ENCODE measurements at places on chromosomes 6 and 20.

GRCh38 chr20:51500936-51501335 is 41.6 kb downstream of the NFATC2 start:
- no peak for DNase-seq

DNA sequence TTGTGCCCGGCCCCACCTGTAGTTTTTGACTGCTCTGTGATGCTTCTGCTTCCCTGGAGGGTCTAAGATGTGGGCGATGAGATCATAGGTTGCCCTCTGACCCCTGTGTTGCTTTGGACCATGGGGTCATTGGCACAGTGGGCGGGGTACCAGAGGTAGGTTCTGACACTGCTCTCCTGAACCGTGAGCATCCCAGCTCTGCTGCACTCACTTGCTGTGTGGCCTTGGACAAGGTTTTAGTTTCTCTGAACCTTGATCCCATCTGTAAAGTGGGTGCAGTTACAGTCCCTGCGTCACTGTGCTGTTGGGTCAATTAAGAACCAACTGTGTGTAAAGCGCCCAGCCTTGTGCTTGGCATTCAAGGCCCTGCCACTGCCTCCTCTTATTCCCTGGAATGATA is 30.9 kb downstream of the SRC start:
- DNase-seq = no peak

GRCh38 chr6:170018936-170019817 is 267.8 kb downstream of the ERMARD start:
- no peak for DNase-seq

DNA sequence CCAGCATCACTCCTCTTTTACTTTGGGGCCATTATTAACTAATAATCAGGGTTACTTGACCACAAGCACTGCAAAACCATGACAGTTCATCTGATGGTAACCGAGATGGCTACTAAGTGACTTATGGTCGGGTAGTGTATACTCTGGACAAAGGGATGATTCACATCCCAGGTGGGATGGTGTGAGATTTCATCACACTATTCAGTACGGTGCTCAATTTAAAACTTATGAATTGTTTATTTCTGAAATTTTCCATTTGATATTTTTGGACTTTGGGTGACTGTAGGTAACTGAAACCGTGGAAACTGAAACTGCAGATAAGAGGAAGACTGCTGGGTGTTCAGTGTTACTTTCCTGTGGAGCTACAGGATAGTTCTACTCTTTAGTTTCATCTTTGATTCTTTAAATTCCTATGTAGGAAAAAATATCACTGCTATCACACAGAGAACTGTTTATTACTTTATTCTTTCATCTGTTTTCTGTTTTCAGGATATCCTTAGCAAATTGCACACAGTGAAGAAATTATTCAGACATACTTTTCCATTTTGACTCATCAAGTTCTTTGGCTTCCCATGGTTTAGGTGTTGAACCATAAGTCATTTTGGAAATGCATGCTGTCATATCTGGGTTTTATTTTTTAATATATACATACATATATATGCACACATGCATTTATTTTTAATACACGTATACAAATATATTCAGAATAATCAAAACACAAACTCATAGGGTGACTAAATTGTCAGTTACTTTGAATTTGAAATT is 59.1 kb upstream of the C20orf144 start:
- DNase-seq = no peak

DNA sequence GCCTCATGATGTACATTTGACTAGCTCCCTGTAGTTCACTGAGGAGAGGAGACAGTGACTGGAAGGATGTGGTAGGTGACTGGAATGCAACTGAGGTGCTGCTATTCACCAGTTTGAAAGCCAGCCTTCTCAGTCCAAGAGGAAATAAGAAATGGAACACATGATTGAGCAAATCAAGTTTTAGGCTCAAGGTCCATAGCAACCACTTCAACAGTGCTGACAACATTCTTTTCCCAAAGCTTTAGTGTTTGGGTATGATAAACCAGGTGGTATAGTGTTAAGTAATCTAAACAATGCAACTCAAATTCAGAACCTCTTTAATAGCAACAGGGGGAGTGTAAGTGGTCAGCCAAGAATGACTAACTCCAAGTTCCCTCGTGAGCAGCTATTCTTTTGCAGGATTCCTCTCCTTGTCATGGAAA is 9.2 kb downstream of the ZHX3 start:
- DNase-seq = no peak

- no peak for DNase-seq
Observed at GRCh38 chr6:137933696-137934095, 66.6 kb downstream of the TNFAIP3 start.

- DNase-seq = no peak
Observed at GRCh38 chr6:147724454-147724853, 216.0 kb downstream of the SAMD5 start.

GRCh38 chr6:169783401-169783800 is 32.0 kb downstream of the ERMARD start:
- no peak for DNase-seq

GRCh38 chr6:137759624-137760023 is 107.4 kb upstream of the TNFAIP3 start:
- DNase-seq = no peak

DNA sequence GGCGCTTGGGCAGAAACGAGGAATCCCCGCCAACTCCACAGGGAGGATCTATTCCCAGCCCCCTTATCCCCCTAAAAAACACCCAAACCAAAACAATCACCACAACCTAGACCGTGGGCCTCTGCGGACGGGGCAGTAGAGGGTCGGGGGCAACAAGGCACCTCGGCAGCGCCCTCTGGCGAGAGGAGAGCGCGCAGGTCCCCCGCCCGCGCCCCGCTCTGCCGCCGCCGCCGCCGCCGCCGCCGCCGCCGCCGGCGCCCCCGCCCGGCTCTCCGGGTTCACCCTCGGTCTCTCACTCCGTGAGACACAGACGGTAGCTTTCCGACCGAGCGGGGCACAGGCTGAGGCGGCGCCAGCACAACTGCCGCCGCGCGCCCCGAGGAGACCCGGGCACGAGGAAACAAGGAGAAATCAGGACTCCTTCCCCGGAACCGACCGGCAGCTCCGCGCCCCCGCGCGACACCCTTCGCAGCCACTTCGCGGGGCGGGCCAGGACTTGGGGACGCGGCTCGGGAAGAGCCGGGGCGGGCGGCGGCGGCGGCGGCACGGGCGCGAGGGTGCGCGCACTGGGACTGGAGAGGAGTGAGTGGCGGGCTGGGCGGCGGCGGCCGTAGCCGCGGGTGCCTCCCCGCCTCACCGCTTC is at the start of gene SLC35F1:
Gene SLC35F1, plus strand, starts transcription at position 307 of the 643 bp plus-strand sequence.
- peak; percentile 13 for DNase-seq

Measured in naive thymus-derived CD8-positive, alpha-beta T cell (primary cell).